HTR-8/SVneo (cell line): ENCODE measurements at places on chromosomes 13 and 19.

DNA sequence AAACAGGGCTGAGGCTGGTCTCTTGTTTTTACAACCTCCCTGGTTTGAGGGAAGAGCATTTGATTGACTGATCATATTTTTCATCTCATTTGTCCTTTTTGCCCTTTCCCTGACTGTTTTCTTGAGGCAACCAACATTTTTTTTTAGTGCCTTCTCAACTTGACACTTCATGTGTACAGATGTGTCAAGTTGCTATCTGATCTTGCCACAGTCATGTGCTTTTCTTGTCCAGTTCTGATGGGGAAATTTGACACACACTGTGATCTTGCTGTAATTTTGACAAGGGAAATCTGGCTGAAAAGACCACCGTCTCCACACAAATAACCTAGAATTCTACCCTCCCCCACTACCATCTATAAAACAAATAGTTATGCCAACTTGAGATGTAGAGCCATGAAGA is 329.6 kb downstream of the KCTD12 start:
- no peak for DNase-seq

- no peak for DNase-seq
These were observed 6.9 kb downstream of the ZNF490 start for GRCh38 chr19:12603714-12604113.

GRCh38 chr13:97852181-97852874 is 101.1 kb upstream of the IPO5 start:
- no peak for DNase-seq

GRCh38 chr19:47886010-47886559 is at the start of gene SULT2A1:
SULT2A1 (minus strand) TSS chr19:47886315; CDS start chr19:47886257, 58 bp downstream.
- no peak for DNase-seq

DNA sequence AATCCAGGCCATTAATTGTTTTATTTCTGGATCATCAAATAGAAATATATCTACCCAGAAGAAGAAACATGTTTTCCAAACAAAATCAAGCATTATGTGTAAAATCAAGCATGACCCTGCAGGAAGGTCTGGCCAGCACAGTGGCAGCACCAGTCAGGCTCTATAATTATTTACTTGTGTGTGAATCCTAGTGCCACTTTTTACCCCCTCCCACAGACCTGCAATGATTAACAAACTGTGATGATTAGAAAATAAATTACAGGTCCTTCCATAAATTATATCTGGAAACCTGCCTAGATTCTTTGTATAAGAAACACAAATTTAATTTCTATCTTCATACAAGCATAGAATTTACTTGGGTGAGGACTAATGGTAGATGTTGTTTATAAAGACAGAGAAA is 186.1 kb downstream of the GPC6 start:
- DNase-seq, result no peak

DNA sequence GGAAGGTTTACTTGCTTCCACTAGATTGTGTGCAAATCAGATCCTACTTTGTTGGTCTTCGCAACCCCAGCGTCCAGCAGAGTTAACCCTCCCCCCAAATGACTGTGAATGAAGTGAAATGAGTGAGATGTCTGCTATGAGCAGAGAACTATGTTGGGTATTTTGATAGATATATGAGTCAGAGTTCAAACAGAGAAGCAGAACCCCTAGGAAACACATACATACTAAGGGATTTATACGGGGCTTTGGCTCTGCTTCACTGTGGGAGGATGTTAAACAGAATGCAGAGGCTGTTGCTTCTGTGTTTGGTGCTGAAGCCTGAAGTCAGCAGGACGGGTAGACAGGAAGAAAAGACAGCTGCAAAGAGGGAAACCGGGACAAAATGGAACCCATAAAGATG is 197.0 kb downstream of the MZT1 start:
- DNase-seq, result peak; percentile 9

DNA sequence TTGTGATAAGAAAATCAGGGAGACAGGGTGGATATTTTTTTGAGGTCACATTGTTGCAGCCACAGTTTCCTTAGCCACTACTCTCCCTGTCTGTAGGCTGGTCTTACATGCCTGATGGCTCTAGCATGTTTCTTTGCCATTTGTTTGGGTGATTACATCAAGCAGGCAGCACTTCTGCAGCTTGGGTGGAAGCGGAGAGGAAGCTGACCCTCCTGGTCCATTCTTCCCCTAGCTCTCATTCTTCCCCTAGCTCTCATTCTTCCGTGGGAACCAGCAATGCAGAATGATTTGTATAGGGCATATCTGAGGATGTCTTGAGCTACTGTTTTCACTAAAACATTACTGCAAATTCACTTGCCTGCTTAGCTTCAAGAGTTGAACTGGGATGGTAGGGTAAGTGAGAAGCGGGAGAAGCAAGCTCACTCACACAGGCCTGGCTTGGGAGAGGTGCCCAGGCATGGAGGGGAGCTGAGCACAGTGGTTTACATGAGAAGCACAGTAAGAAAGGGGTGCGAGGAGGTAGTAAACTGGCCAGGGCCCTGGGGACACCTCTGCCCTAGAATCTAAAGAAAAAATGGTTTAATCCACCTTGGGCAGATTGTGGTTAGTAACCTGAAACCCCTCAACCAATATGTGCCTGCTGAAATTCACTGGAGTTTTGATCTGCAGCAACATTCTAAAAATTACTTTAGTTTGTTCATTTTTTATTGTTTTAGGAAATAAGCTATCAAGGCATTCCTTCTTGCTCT is 538.9 kb downstream of the RFC3 start:
- no peak for DNase-seq

GRCh38 chr13:106753251-106753650 is 185.3 kb upstream of the ARGLU1 start:
- no peak for DNase-seq

- no peak for DNase-seq
These were observed 9.9 kb downstream of the FXYD5 start for GRCh38 chr19:35164418-35164817.

DNA sequence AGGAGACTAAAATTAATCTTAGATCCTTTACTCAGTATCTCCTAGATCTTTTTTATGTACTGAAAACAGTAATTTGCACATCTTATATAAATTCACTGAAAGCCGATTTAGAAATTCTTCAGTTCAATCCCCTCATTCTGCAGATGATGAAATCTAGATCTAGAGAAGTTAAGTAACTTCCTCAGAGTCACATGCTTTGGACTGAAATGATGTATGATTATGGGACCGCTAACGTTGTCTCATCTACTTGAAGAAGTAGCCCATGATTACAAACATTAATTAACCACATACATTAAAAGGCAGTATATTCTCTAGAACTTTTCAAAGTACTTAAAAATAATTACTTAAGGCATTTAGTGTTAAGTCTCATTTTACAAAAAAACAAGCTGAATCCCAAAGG is 37.8 kb downstream of the ELF1 start:
- no peak for DNase-seq

GRCh38 chr13:111518161-111518792 is 197.8 kb downstream of the TEX29 start:
- DNase-seq, result no peak

- no peak for DNase-seq
These were observed 41.6 kb upstream of the HNRNPA1L2 start for GRCh38 chr13:52600666-52601065.

GRCh38 chr19:15423130-15423529 is 4.3 kb upstream of the AKAP8L start:
- DNase-seq, result no peak

DNA sequence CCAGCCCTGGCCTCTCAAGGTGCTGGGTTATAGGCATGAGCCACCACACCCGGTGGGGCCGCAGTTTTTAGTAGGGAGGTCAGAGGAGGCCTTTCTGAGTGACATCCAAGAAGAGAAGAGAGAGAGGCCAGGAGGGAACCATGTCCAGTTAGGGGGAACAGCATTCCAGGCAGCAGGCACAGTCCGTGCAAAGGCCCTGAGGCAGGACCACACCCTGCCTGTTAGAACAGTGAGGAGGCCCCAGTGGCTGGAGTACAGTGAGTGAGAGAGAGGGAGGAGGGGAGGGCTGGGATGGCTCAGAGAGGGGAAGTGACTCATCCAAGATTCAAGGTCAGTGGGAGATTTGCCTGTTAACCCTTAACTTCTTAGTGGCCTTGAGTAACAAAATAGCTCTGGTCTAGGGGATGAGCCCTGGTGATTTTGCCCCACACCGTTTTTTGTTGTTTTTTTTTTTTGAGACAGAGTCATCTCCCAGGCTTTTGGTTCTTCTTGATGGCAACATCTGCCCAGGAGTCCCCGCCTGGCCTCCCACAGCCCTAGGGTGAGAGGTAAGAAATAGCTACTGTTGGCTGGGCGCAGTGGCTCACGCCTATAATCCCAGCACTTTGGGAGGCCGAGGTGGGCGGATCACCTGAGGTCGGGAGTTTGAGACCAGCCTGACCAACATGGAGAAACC is 2.7 kb upstream of the PLIN3 start:
- DNase-seq, result peak; percentile 68
